ENCODE measurements at places on chromosomes 5 and 9. TPM values are rescaled to one million over a fixed set of nuclear protein-coding genes. Genes with fewer than 3 reads are reported as not detected.

The CCL28 gene
- 11.9 TPM for total RNA-seq

The N4BP3 gene
- 12.3 TPM for total RNA-seq

The ACER2 gene
- total RNA-seq, result 1.3 TPM

The CDC37L1 gene
- total RNA-seq, result 10.7 TPM

The TAF1L gene
- total RNA-seq, result 0.04 TPM

The PELO gene
- total RNA-seq, result 24.8 TPM

The TICAM2 gene
- 1.1 TPM for total RNA-seq

The IL4 gene
- total RNA-seq, result not detected

The KIF12 gene
- total RNA-seq, result not detected

The S100Z gene
- total RNA-seq, result 0.23 TPM

The GFI1B gene
- total RNA-seq, result not detected

The SHISAL2B gene
- not detected for total RNA-seq

The MCTP1 gene
- 1.3 TPM for total RNA-seq

The PROB1 gene
- total RNA-seq, result 5.5 TPM

The BAAT gene
- total RNA-seq, result 0.06 TPM

The FOXD4L6 gene
- total RNA-seq, result not detected

The PCDHB16 gene
- not detected for total RNA-seq

The GGTA1 gene
- total RNA-seq, result not detected

The RUFY1 gene
- total RNA-seq, result 31.1 TPM

The SCGB3A2 gene
- total RNA-seq, result not detected

The SPINK7 gene
- total RNA-seq, result not detected

The AQP7 gene
- total RNA-seq, result not detected

The C8G gene
- total RNA-seq, result not detected

The SERF1A gene
- 6.8 TPM for total RNA-seq

The SOHLH1 gene
- total RNA-seq, result not detected

The TEX48 gene
- 0.80 TPM for total RNA-seq

The TTC23L gene
- total RNA-seq, result 0.30 TPM

The TMEM252 gene
- total RNA-seq, result not detected

Data from activated naive CD8-positive, alpha-beta T cell treated with anti-CD3 and anti-CD28 coated beads for 36 hours (primary cell).